ENCODE measurements at places on chromosomes 13 and 19.

GRCh38 chr13:22468824-22469223, 712.0 kb upstream of the SGCG start:
- no peak for DNase-seq

DNA sequence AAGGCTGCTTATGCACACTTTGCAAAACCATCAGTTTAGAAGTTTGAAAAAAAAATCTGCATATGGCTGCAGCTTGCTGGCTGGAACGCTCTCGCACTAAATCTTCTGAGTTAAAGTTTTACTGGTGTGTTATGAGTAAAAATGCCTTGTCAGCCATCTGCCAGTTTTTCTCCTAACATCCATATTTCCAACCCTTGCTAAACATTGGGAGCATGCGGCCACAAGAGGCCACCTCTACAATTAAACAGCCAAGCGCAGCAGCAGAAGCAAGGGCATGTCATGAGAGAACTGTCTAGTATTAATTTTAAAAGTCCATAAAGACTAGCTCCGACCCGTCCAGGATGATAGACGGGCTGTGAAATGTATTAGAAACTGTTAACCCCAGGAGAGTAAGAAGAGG, 248.3 kb downstream of the TSHZ3 start:
- DNase-seq, result no peak

DNA sequence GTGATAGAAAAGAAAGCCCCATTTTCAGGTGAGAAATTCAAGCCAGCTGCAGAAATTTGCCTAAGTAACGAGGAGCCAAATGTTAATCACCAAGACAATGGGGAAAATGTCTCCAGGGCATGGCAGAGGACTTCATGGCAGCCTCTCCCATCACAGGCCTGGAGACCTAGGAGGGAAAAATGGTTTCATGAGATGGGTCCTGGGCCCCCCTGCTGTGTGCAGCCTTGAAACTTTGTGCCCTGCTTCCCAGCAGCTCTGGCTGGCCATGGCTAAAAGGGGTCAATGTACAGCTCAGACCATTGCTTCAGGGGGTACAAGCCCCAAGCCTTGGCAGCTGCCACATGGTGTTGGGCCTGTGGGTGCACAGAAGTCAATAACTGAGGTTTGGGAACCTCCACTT, 9.9 kb downstream of the N4BP2L1 start:
- no peak for DNase-seq

DNA sequence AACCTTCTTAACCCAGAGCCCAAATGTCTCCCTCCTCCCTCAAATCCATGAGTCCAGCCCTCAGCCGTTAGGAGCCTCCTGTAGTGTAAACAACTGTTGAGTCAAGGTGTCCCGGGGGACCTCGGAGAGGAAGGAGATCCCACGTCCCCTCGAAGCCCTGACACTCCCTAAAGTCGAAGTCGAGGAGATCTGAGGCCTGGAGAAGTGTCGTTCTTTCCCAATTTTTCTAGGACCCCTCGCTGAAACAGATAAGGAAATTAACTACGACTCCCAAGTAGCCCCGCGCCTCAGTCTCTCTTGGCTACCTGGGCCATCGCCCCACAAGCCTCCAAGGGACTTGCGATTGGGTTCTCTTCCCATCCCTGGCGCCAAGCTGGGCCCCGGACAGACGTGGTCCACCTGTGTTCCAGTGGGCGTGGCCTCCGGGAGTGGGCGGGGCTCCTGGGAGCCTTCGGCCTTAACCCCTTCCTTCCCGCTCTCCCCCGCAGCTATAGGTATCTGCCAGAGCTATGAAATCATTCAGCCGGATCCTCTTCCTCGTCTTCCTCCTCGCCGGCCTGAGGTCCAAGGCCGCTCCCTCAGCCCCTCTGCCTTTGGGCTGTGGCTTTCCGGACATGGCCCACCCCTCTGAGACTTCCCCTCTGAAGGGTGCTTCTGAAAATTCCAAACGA, 869 bp downstream of the GFY start:
- no peak for DNase-seq

- DNase-seq, result no peak
Measured at GRCh38 chr13:106376401-106377112, 158.9 kb downstream of the EFNB2 start.

- DNase-seq, result peak; percentile 75
Measured at GRCh38 chr19:39402346-39403300, 4.0 kb upstream of the ZFP36 start.

- DNase-seq, result peak; percentile 49
Measured at GRCh38 chr13:41458761-41459431, 1.5 kb downstream of the RGCC start.

GRCh38 chr13:45863709-45864590, 12.4 kb upstream of the SIAH3 start:
- DNase-seq, result no peak

- no peak for DNase-seq
Measured at GRCh38 chr13:102117175-102117831, 284.5 kb downstream of the FGF14 start.

DNA sequence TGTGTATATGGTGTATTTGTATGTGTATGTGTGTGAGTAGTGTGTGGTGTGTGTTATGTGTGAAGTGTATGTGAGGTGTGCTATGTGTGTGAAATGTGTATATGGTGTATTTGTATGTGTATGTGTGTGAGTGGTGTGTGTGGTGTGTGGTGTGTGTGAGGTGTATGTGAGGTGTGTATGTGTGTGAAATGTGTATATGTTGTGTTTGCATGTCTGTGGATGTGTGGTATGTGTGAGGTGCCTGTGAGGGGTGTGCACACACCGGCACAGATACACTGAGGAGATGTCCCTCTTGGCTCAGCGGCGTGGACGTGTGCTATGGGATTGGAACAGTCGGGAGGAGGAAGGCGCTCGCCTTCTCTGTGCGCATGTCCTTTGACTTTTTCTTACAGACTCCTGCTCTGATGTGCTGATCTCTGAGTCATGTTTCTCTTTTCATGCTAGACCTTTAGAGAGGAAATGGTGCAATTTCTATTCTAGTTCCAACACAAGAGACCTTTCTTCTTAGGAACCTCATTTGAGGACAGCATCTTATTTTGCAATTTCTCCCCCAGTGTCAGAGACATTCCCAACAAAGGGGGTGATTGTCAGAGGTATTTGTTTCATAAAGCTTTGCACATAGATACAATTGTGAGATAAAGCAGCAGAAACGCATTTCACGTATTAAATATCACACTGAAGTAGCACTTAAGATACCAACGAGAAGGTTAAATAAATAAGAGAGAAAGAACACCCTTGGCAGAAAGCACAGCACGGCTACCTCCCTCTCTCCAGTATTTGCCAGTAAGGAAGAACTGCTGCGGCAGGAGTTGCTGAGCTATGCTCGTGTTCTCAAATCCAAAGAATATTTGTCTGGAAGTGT, 11.3 kb upstream of the TNFRSF19 start:
- no peak for DNase-seq

DNA sequence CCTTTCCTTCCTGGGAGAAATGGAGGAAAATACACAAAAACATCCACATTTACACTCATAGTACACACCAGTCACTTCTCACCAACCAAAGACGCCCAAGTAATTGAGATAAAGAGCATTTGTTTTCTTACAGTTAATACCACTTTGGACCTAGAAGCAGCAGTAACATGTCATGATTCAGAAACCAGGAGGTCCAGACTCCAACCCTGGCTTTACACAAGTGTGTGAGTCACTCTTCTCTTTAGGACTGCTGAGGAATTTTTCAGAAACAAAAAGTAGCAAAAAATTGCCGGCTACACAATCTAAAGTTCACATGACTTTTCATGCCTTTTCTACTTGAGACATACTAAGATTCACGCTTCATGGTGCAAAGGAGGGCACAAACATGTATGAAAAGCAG, 42.1 kb downstream of the TUBGCP3 start:
- DNase-seq, result no peak

- no peak for DNase-seq
Measured at GRCh38 chr19:412356-413355, 3.7 kb upstream of the C2CD4C start.

DNA sequence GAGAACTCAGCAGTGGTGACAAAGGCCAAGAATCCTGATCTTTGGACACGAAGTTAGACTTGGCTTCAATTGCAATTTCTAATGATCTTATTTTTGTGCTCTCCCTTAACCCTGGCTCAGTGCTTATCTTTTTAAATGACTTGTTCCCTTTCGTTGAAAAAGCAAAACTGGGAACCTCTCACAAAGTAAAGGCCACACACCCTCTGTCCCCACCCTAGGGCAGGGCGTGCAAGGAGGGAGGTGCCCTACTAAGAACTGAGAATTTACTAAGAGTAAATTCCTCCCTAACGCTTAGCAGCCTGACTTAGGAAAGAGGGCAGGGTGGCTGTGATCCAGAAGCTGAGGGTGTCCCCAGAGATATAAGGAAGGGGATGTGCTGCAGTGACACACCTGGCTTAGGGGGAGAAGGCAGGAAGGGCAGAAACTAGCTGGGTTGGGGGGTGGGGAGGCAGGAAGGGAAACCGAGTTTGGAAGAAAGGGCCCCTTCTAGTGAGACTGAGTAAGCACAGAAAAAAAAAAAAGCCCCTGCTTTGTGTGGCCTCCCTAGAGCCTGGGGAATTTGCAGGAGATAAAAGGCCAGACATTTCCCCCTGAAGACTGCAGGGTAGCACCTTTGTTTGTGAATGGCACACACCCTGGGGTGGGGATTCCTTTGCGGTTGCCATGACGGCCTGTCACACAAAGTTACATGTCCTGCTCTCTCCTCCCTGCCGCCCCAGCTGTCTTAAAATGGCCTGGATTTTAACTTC, 435.1 kb downstream of the EFNB2 start:
- DNase-seq, result no peak

DNA sequence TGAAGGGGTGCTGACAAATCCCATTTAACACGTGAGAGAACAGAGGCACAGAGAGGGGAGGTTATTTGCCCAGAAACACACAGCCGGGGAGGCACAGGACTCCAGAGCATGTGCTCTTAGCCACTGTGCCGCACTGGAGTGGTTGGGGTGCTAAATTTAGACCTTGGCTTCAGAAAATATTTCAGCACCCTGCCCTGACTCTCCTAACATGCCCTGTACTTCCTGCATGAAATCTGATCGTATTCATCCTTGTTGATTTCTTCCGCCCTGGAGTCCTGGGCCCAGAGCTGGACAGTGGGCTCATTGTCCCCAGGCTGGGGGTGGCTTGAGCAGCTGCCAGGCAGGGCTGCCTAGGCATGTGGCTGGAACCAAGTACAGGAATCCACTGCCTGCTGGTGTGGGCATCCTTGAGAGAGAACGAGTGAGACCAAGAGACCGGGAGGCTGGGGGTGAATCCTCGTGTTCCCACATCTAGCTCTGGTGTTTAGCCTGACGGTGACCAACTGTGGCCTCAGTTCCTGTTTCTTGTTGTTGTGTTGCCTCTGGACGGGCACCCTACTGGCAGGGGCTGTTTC, 5.3 kb downstream of the SLC27A1 start:
- no peak for DNase-seq

GRCh38 chr13:42355092-42355485, 83.1 kb downstream of the AKAP11 start:
- DNase-seq, result peak; percentile 43

- DNase-seq, result no peak
Measured at GRCh38 chr13:48258002-48258401, 25.0 kb downstream of the ITM2B start.

DNA sequence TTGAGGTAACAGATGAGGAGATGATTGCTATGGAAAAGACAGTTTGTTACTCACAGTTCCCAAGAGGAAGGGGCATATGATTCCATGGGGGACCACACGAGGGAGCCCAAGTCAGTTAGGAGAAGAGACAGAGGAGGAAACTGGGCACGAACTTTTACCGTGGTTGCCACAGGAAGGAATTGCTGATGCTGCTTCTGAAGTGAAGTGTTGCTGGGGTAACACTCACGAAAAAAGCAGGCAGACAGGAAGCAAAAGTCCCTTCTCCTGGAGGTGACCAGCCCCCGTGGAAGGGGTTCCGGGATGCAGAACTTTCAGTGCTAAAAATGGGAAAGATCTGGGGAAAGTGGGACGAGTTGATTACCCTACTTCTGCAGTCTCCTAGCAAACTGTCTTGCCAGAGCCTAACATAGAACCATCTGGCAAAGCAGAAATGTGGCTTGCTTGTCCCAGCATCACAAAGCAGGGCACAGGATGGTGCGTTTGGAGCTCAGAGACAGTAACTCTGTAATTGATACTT, 35.4 kb upstream of the MAP3K10 start:
- no peak for DNase-seq

- DNase-seq, result no peak
Measured at GRCh38 chr13:73922493-73923393, 211.5 kb downstream of the KLF12 start.

- no peak for DNase-seq
Measured at GRCh38 chr13:23620211-23620610, 50.0 kb downstream of the TNFRSF19 start.

DNA sequence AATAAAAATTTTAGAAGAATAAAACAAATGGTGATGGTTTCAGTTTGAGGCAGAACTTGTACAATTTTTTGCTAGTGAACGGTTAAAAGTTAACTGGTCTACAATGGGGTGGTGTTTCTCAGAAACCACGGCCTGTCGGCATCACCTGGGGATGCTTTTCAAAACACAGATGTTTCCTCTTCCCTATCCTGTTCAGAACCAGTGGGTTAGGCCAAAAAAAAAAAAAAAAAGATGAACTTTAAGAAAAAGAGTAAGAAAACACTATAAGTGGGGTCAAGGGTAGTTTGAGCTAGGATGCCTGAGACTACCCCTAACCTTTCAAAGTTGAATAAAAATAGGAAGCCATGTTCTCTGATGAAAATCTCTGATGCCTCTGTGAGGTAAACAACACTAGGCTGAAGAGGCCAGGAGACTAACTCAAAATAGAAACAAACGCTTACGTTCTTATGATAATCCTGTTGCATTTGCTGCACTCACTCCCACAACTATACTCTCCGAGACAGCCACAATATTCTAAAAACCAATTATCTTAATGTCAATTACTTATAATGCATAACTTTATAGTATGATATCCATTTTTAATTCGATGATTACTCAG, 3.3 kb downstream of the MTIF3 start:
- no peak for DNase-seq

- DNase-seq, result no peak
Measured at GRCh38 chr19:9296336-9296735, 13.3 kb downstream of the ZNF699 start.

DNA sequence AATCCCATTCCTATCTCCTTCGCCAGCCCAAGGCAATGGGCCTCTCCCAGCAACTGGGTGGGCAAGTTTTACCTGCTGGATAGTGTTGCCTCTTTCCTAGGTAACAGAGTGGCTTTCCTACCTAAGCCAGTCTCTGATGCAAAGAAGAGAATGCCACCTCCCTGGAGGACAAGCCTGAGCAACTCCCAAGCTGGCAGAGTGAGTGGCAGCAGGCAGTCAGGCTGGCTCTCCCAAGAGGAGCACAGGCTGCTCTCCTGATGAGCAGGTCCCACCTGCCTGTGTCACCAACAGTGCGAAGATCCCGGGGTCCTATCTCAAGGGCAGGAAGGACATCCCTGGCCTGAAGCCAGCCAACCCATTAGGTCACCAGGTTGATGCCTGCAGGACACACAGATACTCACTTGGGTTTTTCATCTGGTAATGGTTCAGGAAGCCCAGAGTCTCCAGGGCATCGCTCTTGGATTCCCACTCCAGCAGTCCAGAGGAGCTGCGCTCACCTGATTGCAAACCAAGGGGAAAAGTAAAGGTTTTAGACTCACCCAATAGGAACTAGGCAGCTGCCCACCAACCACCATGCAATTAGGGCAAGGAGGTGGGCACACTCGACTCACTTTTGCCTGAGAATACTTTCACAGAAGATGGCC, 5.5 kb upstream of the ECH1 start:
- no peak for DNase-seq

GRCh38 chr13:43232144-43232872, 208.9 kb downstream of the DNAJC15 start:
- DNase-seq, result no peak
